ENCODE measurements at places on chromosomes 5 and 9. TPM values are rescaled to one million over a fixed set of nuclear protein-coding genes. Genes with fewer than 3 reads are reported as not detected.

DNA sequence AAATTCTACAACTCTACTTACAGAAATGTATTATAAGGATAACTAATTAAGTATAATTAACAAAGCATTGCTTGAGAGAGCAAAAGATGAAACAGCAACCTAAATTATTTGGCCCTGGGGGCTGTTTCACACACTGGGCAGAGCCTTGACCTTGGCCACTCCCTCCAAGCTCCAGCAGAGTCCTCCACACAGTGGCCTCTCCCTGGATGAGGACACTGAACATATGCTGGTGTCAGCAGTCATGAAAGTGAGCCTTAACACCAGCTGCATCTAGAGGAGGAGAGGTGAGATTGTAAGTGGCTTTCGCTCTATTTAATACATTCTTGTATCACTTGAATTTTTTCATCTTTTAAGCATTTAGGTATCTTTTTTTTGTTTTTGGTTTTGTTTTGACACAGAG, 23.3 kb upstream of the ZDHHC12 start:
- no peak for DNase-seq

- DNase-seq: no peak
Observed at GRCh38 chr9:100933656-100934055, 94.9 kb upstream of the PLPPR1 start.

DNA sequence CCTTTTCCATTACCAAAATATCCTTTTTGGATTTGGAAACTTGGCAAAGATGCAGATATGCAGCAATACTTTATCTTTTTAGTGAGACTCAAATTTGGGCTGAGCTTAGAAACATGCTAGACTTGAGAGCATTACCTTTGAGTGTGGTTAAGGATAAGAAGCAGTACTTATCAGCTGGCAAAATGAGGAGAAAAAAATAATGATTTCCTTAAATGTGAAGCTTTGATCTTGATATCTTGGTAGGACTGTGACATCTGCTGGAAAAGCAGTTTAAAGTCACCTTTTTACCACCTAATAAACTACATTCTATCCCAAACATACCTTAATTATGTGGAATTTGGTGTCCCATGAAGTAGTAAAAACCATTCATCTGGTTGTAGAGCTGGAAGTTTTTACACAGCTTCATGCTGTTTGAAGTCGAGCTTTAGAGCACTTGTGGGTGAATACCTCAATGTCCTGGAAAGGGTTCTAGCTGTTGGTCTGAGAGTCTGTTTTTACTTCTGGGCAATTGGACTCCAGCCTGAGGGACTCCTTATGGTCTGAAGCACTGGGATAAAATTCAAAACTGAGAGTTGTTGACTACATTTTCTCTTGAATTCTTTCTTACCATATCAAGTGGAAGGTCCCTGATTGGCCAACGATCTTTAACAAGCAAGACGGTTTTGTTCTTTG, 53.4 kb downstream of the LRRC70 start:
- DNase-seq: no peak

GRCh38 chr5:82785882-82786509, 291.2 kb downstream of the TMEM167A start:
- DNase-seq: no peak

DNA sequence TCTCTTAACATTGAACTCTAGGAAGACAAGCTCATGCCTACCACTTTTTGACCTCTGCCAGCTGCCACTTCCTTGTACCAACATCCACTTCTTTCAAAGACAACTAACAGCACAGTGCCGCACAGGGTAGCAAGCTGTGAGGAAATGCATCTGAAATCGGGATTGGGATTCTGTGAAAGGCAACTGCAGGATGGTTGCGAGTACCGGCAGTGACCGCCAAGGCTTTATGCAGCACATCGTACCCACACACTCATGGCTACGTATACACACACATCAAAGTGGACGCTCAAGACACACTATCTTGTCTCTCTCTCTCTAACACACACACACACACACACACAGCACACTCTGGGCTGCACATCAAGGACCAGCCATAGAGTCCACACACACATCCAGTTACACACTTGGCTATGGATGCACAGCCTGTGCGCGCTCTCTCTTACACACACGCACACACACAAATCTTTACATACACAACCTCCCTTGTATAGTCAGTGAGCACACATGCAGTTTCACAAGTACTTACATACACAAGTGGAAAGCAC, 964 bp downstream of the HTR4 start:
- no peak for DNase-seq

DNA sequence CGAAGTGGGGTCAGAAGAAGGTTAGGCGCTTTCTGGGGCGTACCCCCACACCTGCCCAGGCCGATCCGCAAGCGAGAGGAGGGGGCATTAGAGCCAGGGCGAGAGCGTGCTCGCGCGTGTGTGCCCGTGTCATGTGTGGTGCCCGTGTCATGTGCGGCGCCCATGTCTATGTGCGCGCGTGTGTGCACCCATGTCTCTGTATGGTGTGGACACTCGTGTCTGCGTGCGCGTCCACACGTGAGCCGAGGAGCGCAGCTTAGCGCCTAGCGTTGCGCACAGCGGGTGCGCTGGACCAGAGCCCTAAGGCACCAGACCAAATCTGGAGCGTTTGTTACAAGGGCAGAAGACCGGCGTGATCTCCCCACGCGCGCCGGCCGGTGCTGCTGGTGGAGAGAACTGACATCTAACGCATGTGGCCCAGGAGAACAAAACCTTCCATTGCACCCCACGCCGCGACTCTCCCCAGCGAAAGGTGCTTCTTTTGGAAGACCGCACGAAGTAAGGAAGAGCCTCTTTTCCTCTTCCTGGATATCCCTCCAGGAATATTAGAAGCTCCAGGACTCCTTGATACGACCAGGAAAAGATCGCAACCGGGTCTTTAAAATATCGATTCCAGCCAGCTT, 644 bp downstream of the NIM1K start:
- peak; percentile 57 for DNase-seq

- DNase-seq: no peak
Observed at GRCh38 chr9:92342825-92343488, 17.2 kb downstream of the CENPP start.

DNA sequence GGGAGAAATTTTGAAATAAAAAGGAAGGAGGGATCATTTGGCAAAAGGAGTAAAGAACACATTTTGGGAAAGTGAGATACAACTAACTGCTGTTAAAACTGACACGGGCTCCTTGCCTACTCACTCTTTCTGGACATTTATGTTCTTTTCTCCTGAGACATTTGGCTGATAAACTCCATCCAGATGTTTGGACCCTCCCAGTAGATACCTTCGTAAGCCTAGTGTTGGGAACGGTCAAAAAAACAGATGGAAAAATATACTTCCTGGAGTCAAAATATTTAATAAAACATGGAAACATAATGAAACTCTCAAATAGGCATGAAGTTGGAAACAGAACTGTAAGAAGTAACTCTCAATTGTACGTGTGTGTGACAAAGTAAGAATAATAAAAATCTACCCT, 360.1 kb upstream of the RIOK2 start:
- DNase-seq: no peak

GRCh38 chr5:149371296-149371962, 7.7 kb downstream of the IL17B start:
- peak; percentile 69 for DNase-seq

DNA sequence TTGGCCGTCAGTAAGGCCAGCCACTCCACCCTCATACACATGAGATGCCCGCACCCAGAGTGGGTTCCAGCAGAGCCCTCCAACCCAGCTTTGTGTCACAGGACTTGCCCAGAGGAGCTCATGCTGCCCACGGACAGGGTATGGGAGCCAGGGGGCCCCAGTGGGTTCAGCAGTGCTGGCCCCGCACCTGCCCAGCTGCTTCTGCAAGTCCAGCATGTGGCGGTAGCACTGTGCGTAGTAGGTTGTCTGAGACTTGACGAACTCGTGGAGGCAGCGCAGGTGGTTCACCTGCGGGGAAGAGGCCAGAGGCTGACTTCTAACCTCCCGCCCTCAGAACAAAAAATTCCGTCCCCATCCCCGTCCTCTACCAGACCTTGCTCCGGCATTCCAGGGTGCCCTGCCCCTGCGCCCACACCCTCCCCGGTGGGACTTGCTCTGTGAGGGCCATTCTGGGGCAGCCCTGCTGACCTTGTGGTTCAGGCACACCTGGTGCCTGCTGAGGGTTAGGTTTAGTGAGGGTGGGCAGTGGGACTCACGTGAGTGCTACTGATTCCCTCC, 18.5 kb downstream of the SH3GLB2 start:
- no peak for DNase-seq

DNA sequence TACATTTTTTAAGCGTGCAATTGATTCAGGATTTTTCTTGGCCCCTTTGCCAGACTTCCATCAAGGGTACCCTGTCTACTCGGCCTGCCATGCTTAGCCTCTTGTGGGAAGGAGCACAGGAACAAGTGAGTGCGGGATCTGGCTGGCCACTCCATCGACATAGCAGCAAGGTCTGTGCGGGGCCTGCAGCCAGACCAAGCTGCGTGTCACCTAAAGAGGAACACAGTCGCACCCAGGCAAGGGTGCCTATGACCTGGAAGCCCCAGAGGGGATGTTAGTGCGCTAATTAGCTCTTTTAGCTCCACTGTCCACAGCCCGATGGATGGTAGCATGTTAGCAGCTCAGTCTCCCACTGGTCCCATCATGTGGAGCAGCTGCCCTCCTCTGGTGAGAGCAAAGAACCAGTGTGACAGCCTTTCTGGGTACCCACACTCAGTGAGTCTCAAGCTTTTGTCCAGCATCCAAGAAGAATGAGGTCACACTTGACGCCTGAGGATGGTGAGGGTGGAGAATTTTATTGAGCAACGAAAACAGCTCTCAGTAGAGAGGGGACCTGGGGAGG, 38.7 kb downstream of the FTMT start:
- DNase-seq: peak; percentile 16

- DNase-seq: no peak
Observed at GRCh38 chr5:65821966-65822365, 100.0 kb downstream of the NLN start.

DNA sequence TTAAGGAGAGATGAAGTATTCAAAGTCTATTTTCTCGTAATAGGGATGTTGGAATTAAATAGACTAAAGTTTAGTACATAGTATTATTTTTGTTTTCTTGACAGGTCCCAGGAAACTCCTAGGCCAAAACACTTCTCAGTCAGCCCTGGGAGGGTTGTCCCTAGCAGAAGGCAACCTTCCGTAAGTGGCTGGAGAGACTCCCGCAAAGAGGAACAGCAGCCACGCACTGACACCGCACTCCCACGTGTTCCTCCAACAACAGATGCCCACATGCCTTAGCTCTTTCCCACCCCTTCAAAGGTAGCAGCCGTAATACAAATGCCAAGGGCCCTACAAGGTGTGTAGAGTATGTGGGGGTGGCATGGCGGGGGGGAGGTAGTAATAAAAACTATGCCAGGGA, 28.4 kb downstream of the PCDHGC5 start:
- DNase-seq: no peak

DNA sequence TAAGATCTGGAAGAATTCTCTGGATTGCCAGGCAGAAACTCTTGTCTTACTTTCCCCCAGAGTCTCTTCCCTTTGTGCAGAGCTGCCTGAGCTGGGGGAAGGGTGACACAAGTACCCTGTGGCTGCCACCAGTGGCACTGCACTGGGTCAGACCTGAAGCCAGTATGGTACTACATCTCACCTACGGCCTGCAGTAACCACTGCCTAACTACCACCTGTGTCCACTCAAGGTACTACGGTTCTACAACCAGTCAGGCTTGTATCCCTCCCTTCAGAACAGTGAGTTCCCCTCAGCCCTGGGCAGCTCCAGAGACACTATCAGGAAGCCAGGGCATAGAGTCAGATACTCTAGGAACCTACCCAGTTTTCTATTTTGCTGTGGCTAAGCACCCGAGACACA, 212.0 kb upstream of the POU5F2 start:
- DNase-seq: no peak

GRCh38 chr5:126732716-126733115, 44.2 kb upstream of the LMNB1 start:
- DNase-seq: no peak

The PTPRD gene
- 6.1 TPM for total RNA-seq

The DHX29 gene
- total RNA-seq: 20.7 TPM

The OTP gene
- not detected for total RNA-seq

The INSL4 gene
- not detected for total RNA-seq

The PCDHB7 gene
- total RNA-seq: 0.77 TPM

The NINJ1 gene
- total RNA-seq: 46.8 TPM

The SLC46A2 gene
- total RNA-seq: not detected

The PCDHA1 gene
- total RNA-seq: not detected

The FBXL7 gene
- 21.6 TPM for total RNA-seq
